ENCODE measurements at places on chromosomes 11 and 22. TPM values are rescaled to one million over a fixed set of nuclear protein-coding genes. Genes with fewer than 3 reads are reported as not detected.

CADM1 gene
- total RNA-seq, result 3.8 TPM

ZNF70 gene
- 7.4 TPM for total RNA-seq

C22orf42 gene
- not detected for total RNA-seq

GPHA2 gene
- total RNA-seq, result not detected

ANKK1 gene
- total RNA-seq, result 3.8 TPM

GRCh38 chr11:60326955-60327354 is at the start of gene MS4A6E:
Gene MS4A6E (plus strand): TSS chr11:60327255. CDS start chr11:60334896, 7,641 bp downstream.
- no peak for DNase-seq
- no peaks in the 10 kb centered on the region for H3K27me3 ChIP-seq
- no peak within 1 kb of the TSS for H3K4me3 ChIP-seq
- H3K4me1 ChIP-seq, result no peaks in the 10 kb centered on the region
- H3K36me3 ChIP-seq, result no peaks in the 10 kb centered on the region
- H3K27ac ChIP-seq, result no peak within 1 kb of the TSS

DNA sequence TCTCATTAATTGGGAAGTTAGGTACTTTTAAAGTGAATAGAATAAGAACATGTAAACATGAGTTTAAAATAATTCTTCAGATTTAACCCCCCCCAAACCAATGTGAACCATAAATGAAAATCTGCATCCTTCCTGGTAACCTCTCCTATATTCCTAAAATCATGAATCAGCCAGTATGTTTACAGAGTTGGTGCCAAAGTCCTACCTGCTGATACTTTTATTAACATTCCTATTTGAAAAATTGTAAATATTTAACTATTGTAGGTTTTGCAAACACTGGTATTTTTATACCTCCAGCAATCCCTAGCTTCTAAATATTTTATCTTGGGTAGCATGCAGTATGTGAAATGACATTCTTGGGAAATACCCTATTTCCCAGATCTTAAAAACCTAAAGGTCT is 278.2 kb downstream of the RAB38 start:
- H3K4me1 ChIP-seq, result no peaks in the 10 kb centered on the region
- H3K27ac ChIP-seq, result no peak overlapping the region
- no peak overlapping the region for H3K4me3 ChIP-seq
- no peaks in the 10 kb centered on the region for H3K36me3 ChIP-seq

- H3K4me1 ChIP-seq, result no peaks in the 10 kb centered on the region
- DNase-seq, result no peak
- no peak overlapping the region for H3K4me3 ChIP-seq
- H3K27me3 ChIP-seq, result no peaks in the 10 kb centered on the region
- no peaks in the 10 kb centered on the region for H3K36me3 ChIP-seq
Observed at GRCh38 chr11:109153836-109154235, 268.2 kb upstream of the C11orf87 start.

- DNase-seq, result peak; percentile 81
- no peaks in the 10 kb centered on the region for H3K27me3 ChIP-seq
- H3K4me1 ChIP-seq, result peaks cover 64% of the 10 kb centered on the region
Observed at GRCh38 chr11:128525411-128526243, 61.7 kb downstream of the ETS1 start.

DNA sequence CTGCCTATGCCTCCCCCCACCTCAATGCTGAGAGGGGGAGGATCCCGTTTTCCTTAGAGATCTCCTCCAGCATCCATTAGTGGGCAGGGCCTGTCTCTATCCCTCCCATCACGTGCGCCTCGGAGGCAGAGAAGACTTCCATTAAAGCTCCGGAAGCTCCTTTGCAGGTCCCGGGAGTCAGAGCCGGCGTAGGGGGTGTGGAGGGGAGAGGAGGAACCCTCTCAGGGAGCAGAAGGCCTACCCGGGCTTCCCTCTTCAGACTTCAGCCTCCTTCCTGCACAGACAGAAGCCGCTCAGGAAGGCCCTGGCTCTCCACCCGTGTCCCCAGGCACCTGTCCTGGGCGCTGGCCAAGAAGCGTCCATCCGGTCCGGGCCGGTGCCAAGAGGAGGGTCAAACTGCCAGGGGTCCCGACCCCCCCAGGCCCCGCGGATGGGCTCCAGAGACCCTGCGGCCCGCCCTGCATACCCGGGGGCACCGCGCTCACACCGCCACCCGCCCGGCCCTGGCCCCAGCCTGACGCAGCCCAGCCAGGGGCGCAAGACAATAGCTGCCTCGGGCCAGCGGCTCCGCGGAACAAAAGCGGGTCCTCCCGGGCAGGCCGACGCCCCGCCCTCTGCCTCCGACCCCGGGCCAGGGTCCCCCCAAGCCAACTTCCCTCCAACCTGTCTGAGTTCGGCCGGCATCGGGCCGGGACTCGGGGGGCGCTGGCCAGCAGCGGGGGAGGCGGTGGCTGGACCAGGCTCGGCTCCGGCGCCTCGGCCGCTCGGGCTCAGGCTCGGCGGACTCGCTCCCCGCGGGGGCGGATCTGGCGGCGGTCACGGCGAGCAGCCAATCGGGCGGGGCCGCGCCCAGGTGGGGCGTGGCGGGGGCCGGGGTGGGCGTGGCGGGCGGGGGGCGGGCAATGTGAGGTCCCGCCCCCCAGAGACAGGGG is 29.9 kb downstream of the ARVCF start:
- H3K4me3 ChIP-seq, result no peak overlapping the region
- no peaks in the 10 kb centered on the region for H3K36me3 ChIP-seq
- no peak for DNase-seq

DNA sequence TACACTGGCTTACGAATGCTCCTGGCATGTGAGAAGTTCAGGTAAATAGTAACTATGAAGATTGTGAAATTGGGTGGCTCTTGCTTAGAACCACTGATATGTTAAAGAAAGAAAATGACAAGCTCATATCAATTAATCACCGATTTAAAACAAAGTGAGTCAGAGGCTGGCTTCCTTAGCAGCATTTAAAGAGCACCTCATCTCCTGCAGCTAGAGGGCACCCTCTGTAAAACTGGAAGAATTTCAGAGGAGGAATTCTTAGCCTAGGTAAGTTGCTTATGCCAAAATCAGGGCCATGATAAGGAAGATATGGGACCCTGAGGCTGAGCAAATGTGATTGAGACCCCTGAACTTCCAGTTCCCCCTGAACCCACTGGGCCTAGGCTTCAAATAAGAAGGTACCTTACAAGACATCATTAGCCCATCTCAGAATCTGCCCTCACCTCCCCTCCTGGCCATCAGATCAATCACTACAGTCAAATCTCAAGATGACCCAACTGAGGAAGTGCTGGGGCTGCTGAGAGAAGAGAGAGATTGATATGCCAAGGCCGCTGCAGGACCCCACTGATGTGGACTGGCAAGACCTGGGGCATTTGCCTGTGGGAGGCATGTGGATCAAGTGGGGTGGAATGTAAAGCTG is 8.6 kb upstream of the CD3E start:
- no peaks in the 10 kb centered on the region for H3K36me3 ChIP-seq
- no peak overlapping the region for H3K4me3 ChIP-seq
- DNase-seq, result peak; percentile 52
- H3K27ac ChIP-seq, result no peak overlapping the region
- peaks cover 9% of the 10 kb centered on the region for H3K4me1 ChIP-seq

DNA sequence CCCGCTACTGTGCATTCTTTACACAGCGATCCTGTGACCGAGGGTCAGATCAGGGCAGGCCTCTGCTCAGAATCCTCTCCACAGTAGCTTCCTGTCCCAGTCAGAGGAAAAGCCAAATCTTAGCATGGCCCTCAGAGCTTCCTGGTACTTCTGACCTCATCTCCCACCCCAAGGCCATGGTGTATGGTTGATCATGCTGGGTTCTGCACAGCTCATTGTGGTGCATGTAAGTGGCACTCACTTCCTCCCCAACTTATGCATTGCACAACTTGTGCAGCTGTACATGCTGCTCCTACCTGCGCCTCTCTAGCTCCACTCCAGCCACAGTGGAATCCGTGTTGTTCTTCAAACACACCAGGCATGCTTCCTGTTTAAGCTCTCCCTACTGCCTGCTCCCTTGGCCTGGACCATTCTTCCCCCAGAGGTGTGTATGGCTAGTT is 20.3 kb downstream of the BMAL1 start:
- no peak overlapping the region for H3K27ac ChIP-seq
- no peak for DNase-seq
- H3K27me3 ChIP-seq, result no peaks in the 10 kb centered on the region
- H3K4me1 ChIP-seq, result peaks cover 99% of the 10 kb centered on the region

- no peak overlapping the region for H3K4me3 ChIP-seq
- no peak for DNase-seq
- no peaks in the 10 kb centered on the region for H3K4me1 ChIP-seq
- H3K27me3 ChIP-seq, result no peaks in the 10 kb centered on the region
- no peak overlapping the region for H3K27ac ChIP-seq
Observed at GRCh38 chr11:115249061-115249578, 255.1 kb downstream of the CADM1 start.
